GM04504 (cell line): ENCODE measurements at places on chromosomes 6 and 20.

GRCh38 chr6:36949636-36950035 is 4.9 kb upstream of the PI16 start:
- DNase-seq = no peak

GRCh38 chr20:16419138-16419715 is 154.0 kb downstream of the KIF16B start:
- no peak for DNase-seq

- DNase-seq = peak; percentile 40
Observed at GRCh38 chr20:61437280-61438206, 185.5 kb downstream of the CDH4 start.

- DNase-seq = no peak
Observed at GRCh38 chr6:6556161-6556737, 32.3 kb upstream of the LY86 start.

- DNase-seq = peak; percentile 53
Observed at GRCh38 chr6:148464319-148465010, 121.8 kb downstream of the SASH1 start.

GRCh38 chr6:157570104-157570503 is 189.1 kb downstream of the ZDHHC14 start:
- no peak for DNase-seq

- no peak for DNase-seq
Observed at GRCh38 chr20:41692479-41693135, 74.4 kb upstream of the CHD6 start.

GRCh38 chr6:129994410-129994809 is 24.0 kb upstream of the L3MBTL3 start:
- DNase-seq = no peak

- DNase-seq = no peak
Observed at GRCh38 chr6:37050045-37050853, 44.8 kb downstream of the FGD2 start.

GRCh38 chr6:3929281-3929798 is 80.2 kb downstream of the FAM50B start:
- peak; percentile 90 for DNase-seq

DNA sequence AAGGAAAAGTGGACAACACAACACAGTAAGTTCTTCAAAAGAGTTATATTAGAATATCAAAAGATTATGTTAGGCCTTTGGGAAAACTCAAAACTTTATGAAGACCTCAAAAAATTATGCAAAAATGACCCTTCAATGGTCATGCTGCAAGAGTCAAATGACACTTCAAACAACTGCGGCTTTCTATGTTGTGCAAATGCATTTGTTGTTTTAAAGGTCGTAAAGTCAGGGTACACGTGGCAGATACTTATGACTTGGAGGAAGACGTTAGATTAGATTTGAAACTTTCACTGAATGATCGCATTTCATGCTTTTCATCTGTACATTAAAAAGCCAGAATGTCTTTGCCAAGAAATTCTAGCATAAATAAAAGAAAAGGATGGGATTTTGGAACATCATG is 31.4 kb downstream of the BCAS1 start:
- no peak for DNase-seq

DNA sequence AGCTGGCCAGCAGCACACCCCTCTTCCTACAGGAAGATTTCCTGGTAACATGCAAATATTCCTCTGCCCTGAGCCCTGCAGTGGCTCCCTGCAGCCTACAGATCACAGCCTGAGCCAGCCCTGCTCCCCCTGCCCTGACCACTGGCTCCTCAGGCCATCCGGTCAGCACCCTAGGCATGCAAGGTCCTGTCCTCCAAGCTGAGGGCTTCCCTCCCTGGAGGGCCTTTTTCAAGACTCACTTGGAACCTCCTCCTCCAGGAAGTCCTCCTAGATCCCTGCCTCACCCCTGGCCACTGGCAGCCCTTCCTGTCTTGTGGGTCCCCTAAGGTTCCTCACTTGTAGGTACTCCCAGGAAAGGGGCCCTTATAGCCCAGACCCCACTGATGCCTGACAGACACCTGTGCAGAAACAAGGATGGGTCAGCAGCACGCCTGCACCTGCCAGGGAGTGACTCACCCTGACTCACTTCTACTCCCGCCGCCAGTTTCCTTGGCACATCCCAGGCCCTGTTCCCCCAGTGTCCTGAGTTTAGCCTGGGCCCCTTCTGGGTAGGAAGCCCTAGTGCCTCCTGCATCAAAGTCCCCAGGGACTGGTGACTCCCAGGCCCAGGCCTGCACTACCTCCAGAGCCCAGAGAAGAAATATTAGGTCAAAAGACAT is 3.2 kb downstream of the SLC4A11 start:
- DNase-seq = no peak

GRCh38 chr6:139496654-139497344 is 122.4 kb upstream of the CITED2 start:
- no peak for DNase-seq

- no peak for DNase-seq
Observed at GRCh38 chr6:39428152-39428551, 105.7 kb upstream of the KCNK16 start.

DNA sequence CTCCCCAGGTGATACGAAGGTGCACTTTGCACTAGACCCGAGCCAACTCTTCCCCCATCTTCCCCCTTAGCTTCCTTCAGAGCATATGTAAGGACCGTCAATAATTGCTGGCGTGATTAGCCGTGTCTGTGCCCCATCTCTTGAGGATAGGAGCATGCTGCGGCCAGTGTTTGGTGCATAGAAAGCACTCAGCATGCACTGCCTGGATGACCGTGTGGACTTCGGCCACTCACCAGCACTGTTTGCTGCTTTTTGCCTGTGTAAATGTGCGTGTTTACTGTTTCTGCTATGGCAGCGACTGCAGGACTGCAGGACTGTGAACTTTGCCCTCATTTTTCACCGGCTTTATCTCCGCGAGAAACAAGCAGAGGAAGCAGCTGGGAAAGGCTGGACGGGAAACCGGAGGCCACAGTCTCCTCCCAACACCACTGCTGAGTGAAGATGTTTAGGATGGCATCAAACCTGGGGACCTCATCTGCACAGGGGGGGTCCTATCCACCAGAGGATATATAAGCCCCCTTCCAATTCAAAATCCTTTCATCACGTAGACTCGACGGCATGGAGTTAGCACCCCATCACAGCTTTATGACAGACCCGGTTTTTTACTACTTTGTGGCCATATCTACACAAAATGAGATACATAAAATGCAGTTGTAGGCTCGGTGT is 150.6 kb upstream of the AFDN start:
- DNase-seq = no peak

DNA sequence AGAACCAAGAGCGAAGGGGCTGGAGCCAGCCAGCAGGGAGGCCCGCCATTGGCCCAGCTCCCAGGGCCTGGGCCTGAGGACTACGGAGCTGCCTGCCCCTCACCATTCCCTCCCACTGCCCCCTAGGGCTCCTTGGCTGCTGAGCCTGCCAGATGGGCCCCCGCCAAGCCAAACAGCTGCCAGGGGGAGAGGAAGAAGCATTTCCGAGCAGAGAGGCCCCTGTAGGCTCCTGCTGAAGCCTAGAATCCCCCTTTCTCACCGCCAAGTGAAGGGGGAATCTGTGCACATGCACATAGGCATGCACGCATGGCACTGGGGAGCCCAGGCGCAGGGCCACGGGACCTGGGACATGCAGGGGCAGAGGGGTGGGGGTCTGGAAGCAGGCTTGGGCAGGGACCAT is 28.5 kb upstream of the MRPS18A start:
- no peak for DNase-seq

- DNase-seq = no peak
Observed at GRCh38 chr6:67897998-67898607, 737.0 kb upstream of the ADGRB3 start.

DNA sequence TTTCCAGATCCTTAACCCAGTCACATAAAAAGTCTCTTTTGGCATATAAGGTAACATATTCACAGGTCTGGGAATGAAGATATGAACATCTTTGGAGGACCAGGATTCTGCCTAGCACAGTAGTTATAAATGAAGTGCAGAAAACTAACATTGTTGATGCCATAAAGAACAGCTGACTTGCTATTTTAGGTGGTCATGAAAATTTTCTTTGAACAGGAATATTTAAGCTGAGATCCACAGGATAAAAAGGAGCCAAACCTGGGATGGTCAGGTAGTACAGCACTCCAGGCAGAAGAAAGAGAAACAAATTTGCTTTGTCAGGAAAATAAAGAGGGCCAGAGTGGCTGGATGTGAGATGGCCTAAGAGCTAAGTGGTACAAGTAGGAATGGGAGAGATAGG is 80.0 kb downstream of the CENPW start:
- DNase-seq = no peak

DNA sequence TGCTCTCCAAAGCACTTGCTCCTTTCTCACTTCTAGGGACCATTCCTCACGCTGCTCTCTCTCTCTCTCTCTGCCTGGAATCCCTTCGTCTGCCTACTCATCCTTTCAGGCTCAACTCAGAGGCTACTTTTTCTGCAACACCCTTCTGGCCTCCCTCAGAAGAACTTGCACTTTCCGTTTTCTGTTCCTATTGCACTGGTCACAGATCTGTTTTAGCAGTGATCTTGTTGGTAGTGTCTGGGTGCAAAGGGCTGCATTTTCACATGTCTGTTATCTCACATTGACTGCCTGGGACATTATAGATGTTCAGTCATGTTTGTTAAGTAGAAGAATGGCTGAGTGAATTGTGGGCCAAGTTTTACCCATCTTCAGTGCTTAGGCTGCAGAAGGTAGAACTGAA is 63.5 kb downstream of the RIN2 start:
- DNase-seq = no peak

DNA sequence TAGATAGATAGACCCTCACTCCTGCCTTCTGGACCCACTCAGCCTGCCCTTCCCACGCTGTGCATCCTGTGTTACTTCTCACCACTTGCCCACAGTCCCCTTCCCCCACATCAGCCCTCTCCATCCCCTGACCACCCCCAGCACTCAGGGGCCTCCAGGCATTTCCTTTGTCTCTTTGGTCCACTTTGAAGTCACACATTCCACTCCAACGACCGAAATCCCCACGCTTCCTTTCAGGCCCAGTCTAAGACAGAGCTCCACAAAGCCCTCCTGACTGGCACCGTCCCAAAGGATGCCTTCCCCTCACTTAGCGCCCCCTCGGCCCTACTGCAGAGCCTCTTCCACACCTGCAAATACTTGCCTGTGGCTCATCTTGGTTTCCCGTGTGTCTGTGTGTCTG is 83.8 kb downstream of the FOXF2 start:
- DNase-seq = no peak

DNA sequence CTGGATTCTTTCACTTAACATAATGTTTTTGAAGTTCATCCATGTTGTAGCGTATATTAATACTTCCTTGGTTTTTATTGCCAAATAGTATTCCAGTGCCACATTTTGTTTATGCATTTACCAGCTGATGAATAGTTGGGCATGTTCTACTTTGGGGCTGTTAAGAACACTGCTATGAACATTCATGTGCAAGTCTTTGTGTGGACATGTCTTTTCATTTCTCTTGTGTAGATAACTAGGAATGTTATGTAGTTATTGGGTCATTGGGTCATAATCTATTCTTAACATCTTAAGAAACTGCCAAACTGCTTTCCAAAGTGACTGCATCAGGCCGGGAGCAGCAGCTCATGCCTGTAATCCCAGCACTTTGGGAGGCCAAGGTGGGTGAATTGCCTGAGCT is 43.8 kb upstream of the GLP1R start:
- DNase-seq = no peak
